ENCODE measurements at places on chromosomes 6 and 20. TPM values are rescaled to one million over a fixed set of nuclear protein-coding genes. Genes with fewer than 3 reads are reported as not detected.

MAP7 gene
- total RNA-seq, result 0.30 TPM

PRR18 gene
- not detected for total RNA-seq

DNAH8 gene
- not detected for total RNA-seq

ZNF391 gene
- total RNA-seq, result 2.4 TPM

All from smooth muscle cell of the umbilical artery (primary cell).